AG08395 (cell line): ENCODE measurements at places on chromosomes 7 and 10.

DNA sequence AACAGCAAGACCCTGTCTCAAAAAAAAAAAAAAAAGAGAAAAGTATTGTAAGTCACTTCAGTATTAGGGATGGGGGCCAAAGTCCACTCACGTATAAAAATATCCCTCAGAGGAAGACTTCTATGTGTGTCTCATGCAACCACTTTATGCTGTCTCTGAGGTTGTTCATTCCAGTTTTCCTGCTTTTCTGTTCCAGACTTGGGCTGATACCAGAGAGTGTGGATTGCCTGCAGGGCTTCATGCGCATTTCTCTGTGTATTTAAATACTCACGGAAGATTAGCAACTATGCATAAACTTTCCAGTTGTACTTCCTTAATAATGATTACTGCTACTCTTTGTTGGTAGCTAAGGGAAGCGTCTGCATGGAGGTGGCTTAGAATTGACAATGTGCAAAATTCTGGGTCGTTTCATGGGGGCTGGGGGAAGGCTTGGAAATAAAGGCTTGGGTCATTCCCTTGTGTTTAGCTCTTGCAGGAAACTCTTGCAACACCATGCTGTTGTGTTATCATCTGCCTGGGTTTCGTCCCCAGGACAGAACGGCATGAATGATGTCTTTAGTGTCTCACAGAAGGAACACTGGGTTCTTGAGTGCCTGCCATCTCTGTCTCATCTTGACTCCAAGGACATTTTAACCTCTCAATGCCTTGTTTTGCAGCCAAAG, 54.1 kb downstream of the KIAA1217 start:
- no peak for DNase-seq

GRCh38 chr7:42714356-42714755, 197.5 kb downstream of the C7orf25 start:
- DNase-seq, result no peak

GRCh38 chr10:93947524-93947923, 46.2 kb upstream of the PLCE1 start:
- DNase-seq, result no peak

DNA sequence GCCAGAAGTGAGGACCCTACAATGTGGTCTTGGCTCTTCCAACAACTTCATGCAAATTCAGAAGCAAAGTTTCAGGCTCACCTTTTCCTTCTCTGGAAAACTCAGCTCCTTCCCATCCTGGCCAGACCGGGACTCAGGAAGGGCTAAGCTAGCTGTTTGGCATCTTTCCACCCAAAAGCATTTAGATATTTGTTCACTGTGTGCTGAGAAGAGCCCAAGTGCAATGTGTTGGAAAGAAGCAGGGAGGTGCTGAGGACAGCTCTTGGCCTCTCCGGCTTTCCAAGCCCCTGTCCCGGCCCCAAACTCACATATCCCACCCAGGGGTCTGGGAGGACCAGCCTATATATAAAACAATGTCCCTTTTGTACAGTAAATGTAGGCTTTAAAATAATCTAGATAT, 44.5 kb downstream of the MKI67 start:
- DNase-seq, result no peak

GRCh38 chr10:87715552-87716347, 56.1 kb downstream of the PAPSS2 start:
- no peak for DNase-seq

DNA sequence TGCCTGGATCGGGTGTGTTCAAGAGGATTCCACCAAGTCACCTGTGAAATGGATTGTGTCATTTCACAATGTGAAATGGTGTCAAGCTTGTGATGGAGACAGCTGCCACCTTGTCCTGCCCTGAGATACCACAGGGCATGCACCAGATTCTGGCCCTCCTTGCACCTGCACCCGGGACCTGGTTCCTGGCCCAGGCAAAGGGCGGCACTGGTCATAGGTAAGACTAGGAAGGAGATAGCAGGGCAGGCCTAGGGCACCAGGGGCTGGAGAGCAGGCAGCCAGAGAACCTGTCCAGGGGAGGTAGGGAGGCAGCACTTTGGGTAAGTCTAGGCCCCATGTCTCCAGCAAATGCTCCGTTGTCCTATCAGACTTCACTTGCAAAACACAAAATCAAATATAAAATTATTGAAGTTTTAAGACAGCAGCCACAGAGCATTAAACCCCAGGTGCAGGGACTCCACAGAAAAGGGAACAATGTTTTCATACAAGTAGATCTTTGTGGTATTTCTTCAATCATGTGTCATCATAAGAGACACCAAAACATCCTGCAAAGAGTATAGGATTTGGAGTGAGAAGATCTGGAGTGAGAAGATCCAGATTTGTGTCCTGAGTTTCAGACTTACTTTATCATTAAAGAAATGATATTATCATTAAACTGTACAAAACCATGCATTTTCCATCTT, 22.7 kb upstream of the ZNF800 start:
- no peak for DNase-seq

GRCh38 chr7:66303454-66304155, 98.5 kb downstream of the TPST1 start:
- DNase-seq, result no peak

DNA sequence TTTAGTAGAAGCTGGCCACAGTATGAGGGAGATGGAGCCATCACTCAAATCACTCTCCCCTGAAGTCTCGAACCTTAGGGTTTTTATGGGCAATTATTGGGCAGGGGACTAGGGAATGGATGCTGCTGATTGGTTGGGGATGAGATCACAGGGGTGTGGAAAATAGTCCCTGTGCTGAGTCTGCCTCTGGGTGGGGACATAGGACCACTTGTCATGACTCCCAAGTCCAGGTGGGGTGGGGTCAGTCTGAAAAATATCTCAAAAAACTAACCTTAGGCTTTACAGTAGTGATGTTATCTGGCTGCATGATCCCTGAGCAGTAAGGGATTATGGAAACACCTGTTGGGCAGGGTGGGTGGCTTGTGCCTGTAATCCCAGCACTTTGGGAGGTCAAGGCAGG, 98.6 kb downstream of the XRCC2 start:
- DNase-seq, result no peak

DNA sequence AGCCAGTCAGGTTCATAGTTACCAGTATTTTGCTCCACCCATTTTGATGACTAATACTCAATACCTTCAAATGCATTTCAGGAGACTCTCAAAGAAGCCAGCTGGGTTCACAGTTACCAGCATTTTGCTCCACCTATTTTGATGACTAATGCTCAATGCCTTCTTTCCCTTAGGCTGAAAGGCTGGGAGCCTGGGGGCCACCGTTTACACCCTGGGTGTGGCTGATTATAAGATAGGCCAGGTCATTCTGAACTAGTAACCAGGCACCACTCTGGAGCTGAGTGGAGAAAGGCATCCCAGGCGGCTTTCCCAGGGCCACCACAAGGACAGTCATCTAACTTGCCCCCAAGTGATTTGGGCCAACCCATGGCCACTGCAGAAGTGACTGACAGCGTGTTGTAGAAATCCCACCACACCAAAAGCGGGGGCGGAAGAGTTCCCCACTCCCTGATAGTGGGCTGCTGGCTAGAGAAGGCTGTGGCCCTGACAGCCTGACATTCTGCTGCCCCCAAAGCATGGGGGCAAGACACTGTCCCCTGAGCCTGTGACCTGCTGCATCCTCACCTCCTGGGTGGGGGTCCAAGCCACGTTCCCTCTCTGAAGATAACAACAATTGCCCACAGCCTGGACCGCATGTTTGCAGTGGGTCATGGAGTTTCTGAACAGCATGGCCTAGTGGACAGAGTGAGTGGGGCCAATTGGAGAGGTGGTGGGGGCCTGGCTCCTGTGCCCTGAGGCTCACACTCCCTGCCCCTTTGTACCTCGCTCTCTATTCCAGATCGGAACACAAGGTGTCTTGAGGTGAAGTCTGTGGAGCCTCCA, 23.0 kb upstream of the ZNF488 start:
- DNase-seq, result peak; percentile 42

GRCh38 chr7:94698275-94698674, 42.3 kb upstream of the SGCE start:
- DNase-seq, result peak; percentile 55

GRCh38 chr7:7920056-7920455, 48.5 kb upstream of the GLCCI1 start:
- no peak for DNase-seq

- DNase-seq, result no peak
Observed at GRCh38 chr7:130951303-130951975, 217.4 kb upstream of the KLF14 start.

- no peak for DNase-seq
Observed at GRCh38 chr10:89454561-89455347, 40.4 kb downstream of the IFIT5 start.

GRCh38 chr10:29652192-29652591, 17.4 kb upstream of the SVIL start:
- no peak for DNase-seq

- no peak for DNase-seq
Observed at GRCh38 chr10:88661577-88661976, 2.7 kb upstream of the LIPF start.

- no peak for DNase-seq
Observed at GRCh38 chr10:61907011-61907410, 5.5 kb downstream of the ARID5B start.

DNA sequence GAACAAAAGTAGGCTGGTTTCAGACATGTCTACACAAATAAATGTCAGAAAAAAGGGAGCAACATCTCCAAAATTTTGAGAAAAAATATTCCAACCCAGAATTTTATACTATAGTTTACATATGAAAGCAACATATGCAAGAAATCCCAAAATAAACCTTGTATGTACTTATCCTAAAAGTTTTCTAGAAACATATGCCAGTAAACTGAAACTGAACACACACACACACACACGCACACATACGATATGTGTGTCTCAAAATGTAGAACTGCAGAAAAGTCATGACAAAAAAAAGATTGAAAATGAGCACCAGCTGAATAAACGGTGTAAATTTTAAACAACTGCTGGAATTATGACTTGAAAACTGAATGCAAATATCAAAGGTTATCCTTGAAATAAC, 81.0 kb downstream of the VPS41 start:
- DNase-seq, result no peak

GRCh38 chr10:86711513-86712316, 43.4 kb downstream of the LDB3 start:
- peak; percentile 46 for DNase-seq

- DNase-seq, result peak; percentile 84
Observed at GRCh38 chr7:112930787-112931186, 140.6 kb upstream of the TMEM168 start.

- DNase-seq, result peak; percentile 100
Observed at GRCh38 chr7:156640257-156640948, at the start of gene RNF32. Gene RNF32, plus strand, starts transcription at chr7:156640774. Its CDS starts 3,104 bp downstream, at chr7:156643878.

GRCh38 chr7:148478551-148478950, 112.0 kb upstream of the C7orf33 start:
- no peak for DNase-seq

GRCh38 chr7:46028246-46028645, 107.2 kb upstream of the IGFBP3 start:
- no peak for DNase-seq

DNA sequence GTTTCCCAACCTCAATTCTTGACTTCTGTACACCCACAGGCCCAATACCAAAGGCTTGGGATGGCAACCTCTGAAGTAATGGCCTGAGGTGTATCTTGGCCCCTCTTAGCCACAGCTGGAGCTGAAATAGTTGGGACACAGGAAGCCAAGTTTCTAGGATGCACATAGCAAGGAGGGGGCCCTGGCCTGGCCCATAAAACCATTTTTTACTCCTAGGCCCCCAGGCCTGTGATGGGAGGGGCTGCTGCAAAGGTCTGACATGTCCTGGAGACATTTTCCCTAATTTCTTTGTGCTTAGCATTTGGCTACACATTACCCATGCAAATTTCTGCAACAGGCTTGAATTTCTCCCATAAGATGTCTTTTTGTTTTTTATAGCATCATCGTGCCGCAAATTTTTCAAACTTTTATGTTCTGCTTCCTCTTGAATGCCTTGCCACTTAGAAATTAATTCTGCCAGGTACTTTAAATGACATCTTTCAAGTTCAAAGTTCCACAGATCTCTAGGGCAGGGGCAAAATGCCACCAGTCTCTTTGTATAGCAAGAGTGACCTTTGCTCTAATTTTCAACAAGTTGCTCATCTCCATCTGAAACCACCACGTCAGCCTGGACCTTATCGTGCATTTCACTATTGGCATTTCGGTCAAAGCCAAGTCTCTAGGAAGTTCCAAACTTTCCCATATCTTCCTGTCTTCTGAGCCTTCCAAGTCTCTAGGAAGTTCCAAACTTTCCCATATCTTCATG, 490.8 kb downstream of the IPMK start:
- DNase-seq, result no peak

- DNase-seq, result no peak
Observed at GRCh38 chr7:92644406-92645113, 54.4 kb upstream of the FAM133B start.

GRCh38 chr7:99733003-99733402, 2.0 kb downstream of the CYP3A7 start:
- DNase-seq, result no peak

DNA sequence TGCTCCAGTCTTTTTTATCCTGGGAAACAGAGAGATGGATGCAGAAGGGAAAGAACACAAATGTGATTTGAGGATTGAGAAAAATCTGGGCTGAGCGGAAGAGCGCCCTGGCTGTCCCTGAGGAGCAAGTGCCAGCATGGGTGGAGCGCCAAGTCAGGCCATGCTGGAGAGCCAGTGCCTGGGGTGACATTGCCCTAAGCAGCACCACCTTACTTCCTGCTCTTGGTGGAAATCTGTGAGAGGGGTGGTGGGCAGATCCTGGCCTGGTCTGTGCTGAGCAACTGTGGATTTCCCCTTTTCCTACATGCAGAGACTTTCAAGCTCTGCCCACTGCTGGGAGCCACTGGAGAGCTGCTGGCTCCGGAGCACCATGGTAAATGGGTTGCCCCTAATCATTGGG, 36.9 kb downstream of the DDIT4 start:
- peak; percentile 8 for DNase-seq

GRCh38 chr10:131274133-131274880, 37.2 kb downstream of the TCERG1L start:
- no peak for DNase-seq

- peak; percentile 87 for DNase-seq
Observed at GRCh38 chr7:132782777-132783640, 206.7 kb upstream of the PLXNA4 start.

DNA sequence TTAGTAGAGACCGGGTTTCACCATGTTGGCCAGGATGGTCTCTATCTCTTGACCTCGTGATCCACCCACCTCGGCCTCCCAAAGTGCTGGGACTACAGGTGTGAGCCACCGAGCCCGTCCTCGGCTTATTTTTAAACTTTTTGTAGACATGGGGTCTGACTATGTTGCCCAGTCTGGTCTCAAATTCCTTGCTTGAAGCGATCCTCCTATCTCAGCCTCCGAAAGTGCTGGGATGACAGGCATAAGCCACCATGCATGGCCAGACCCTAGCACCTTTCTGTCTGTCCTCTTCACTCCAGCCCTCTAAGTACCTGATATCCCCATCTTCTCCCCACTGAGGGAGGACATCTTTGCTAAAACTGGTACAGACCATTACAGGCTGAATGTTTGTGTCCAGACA, 41.4 kb downstream of the TMEM130 start:
- no peak for DNase-seq
